ENCODE measurements at places on chromosomes 3 and 15. TPM values are rescaled to one million over a fixed set of nuclear protein-coding genes. Genes with fewer than 3 reads are reported as not detected.

GRCh38 chr3:56930706-56931105 lies 129.0 kb upstream of the ARHGEF3 start:
- no peak overlapping the region for H3K27ac ChIP-seq
- H3K4me1 ChIP-seq, result peaks cover 55% of the 10 kb centered on the region
- no peak overlapping the region for H3K4me3 ChIP-seq
- no peaks in the 10 kb centered on the region for H3K27me3 ChIP-seq
- DNase-seq, result no peak
- peaks cover 10% of the 10 kb centered on the region for H3K36me3 ChIP-seq

- H3K27me3 ChIP-seq, result peaks cover 20% of the 10 kb centered on the region
- no peaks in the 10 kb centered on the region for H3K4me1 ChIP-seq
- DNase-seq, result no peak
- H3K36me3 ChIP-seq, result no peaks in the 10 kb centered on the region
- no peak overlapping the region for H3K27ac ChIP-seq
These were observed 7.4 kb downstream of the SLC6A11 start for GRCh38 chr3:10823516-10823818.

The SEMA6D gene
- total RNA-seq, result not detected

GRCh38 chr3:65526656-65527055 lies 512.1 kb downstream of the MAGI1 start:
- H3K27ac ChIP-seq, result no peak overlapping the region
- no peaks in the 10 kb centered on the region for H3K4me1 ChIP-seq
- no peak for DNase-seq
- no peaks in the 10 kb centered on the region for H3K27me3 ChIP-seq
- no peak overlapping the region for H3K4me3 ChIP-seq
- no peaks in the 10 kb centered on the region for H3K36me3 ChIP-seq

The SPINT1 gene
- total RNA-seq, result 3.1 TPM

- no peaks in the 10 kb centered on the region for H3K27me3 ChIP-seq
- no peak overlapping the region for H3K4me3 ChIP-seq
- no peaks in the 10 kb centered on the region for H3K4me1 ChIP-seq
These were observed 911.6 kb upstream of the ARPP21 start for GRCh38 chr3:34727700-34728099.

- H3K4me3 ChIP-seq, result no peak overlapping the region
- no peaks in the 10 kb centered on the region for H3K27me3 ChIP-seq
- no peaks in the 10 kb centered on the region for H3K36me3 ChIP-seq
These were observed 74.7 kb downstream of the CRYBG3 start for GRCh38 chr3:97896547-97896946.

DNA sequence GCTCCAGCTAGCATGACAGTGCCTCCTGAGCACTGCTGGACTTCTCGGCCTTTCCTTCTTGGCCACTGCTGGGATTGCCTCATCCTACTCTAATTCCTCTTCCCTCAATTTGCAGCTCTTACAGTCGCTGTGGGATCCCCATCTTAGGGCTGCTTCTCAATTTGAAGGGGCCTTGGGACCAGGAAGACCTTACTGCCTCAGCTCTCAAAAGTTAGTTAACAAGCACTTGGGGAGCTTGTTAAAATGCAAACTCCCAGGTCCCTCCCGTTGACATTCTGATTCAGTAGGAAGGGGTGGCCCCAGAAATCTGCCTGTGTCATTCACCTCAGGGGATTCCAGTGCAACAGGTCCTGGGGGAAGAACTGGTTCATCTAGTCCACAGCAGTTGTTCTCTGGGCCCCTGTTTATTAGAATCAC lies 14.8 kb downstream of the BDH1 start:
- H3K27ac ChIP-seq, result peak overlapping the region; percentile 60
- no peaks in the 10 kb centered on the region for H3K27me3 ChIP-seq
- peaks cover 75% of the 10 kb centered on the region for H3K36me3 ChIP-seq
- H3K4me1 ChIP-seq, result peaks cover 3% of the 10 kb centered on the region

The CKMT1A gene
- total RNA-seq, result not detected

- H3K4me3 ChIP-seq, result no peak overlapping the region
- no peak for DNase-seq
- H3K27ac ChIP-seq, result no peak overlapping the region
- H3K27me3 ChIP-seq, result peaks cover 5% of the 10 kb centered on the region
- H3K36me3 ChIP-seq, result no peaks in the 10 kb centered on the region
These were observed 21.3 kb downstream of the THBS1 start for GRCh38 chr15:39602143-39602542.

The CYP1A1 gene
- total RNA-seq, result 4.7 TPM

DNA sequence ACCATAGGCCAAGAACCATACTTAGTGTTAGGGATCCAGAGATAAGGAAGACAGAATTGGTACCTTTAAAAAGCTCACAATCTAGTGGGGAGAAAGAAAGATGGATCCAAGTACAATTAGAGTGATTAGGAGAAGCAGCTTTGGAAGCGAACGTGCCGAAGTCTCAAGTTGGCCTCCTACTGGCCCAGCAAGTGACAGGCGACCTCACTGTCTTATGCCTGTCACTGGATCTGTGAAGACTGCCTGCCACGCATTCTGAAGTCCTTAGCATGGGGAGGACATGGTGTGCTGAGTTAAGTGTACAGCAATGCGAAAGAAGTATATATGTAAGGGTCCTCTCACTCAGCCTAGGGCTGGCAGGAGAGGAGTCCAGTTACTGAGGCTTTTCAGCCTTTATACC lies 141.0 kb downstream of the GABRB3 start:
- H3K4me3 ChIP-seq, result no peak overlapping the region
- DNase-seq, result no peak
- no peaks in the 10 kb centered on the region for H3K27me3 ChIP-seq
- H3K36me3 ChIP-seq, result no peaks in the 10 kb centered on the region
- no peaks in the 10 kb centered on the region for H3K4me1 ChIP-seq

Data from activated CD8-positive, alpha-beta T cell treated with anti-CD3 and anti-CD28 coated beads, Interleukin-2, amount 10 ng/mL, durations not matched to agents 7 days and 5 days (primary cell).